ENCODE measurements at places on chromosomes 2 and 18. TPM values are rescaled to one million over a fixed set of nuclear protein-coding genes. Genes with fewer than 3 reads are reported as not detected.

DNA sequence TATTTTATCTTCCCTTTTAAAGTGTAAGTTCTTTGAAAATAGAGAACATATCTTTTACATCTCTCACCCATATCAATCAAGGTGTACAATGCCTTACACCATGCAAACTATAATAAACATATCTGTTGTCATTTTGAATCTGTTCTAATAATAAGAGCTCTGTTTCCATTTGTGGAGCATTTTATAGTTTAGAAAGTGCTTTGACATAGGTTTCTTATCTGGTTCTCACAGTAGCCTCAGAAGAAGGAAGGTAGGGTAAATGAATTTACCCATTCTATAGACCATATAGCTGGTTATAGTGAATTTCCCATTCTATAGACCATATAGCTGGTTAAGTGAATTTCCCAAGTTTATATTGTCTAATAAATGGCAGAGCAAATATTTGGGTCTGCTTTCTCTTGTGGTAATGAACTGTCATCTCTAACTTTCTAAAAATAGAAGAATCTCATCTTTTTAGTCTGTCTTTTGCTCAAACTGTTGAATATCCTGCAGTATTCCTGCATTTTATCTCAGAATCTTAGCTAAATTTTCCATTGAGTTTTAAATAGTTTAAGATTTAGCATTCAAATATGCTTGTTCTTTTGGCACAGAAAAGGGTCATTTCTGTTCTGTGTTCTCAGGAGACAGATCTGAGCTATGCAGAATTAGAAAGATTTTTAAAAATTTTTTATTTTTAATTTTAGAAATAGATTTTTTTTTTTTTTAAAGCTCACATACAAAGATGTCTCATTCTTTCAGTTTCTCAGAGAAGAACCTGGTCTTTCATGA, 80.7 kb upstream of the STON1 start:
- DNase-seq = no peak

DNA sequence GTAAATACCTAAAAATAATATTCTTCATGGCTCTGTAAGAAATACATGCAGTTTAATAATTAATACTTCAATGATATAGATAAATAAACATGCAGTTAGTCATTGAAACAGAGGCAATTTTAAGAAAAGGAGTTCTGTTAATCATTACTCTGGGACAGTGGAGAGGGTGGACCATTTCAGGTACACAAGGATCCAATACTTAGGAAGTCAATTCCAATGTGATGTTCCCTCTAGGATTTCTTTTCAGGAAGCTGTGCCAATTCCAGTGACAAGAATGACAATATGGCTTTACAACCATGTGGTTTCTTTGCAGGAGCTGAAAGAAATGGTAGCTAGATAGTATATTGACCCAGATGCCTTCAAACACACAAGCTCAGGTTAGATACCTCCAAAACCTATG, 175.8 kb upstream of the NETO1 start:
- no peak for DNase-seq

GRCh38 chr2:197191177-197191939, 119.2 kb downstream of the ANKRD44 start:
- DNase-seq = peak; percentile 83

- DNase-seq = no peak
Measured at GRCh38 chr2:239979243-239980023, 45.7 kb downstream of the NDUFA10 start.

DNA sequence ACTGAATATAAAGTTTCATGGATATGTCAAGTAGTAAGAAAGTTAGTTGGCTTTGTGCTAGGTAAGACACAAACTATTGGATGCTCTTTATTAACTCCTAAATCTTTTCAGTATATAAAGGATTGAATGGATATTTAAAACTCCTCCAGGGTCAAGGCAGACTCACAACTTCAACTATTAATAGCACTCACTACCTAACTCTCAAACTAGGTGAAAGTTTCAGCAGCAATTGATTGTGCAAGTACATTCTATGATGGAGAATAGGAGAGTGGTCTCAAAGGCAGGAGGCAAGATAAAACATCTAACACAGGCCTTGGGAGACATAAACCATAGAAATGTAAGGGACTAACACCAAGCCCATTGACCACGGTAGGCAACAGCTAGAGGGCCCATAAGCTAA, 328.9 kb upstream of the CHAC2 start:
- no peak for DNase-seq

- DNase-seq = no peak
Measured at GRCh38 chr2:159922563-159922962, 124.6 kb upstream of the CD302 start.

DNA sequence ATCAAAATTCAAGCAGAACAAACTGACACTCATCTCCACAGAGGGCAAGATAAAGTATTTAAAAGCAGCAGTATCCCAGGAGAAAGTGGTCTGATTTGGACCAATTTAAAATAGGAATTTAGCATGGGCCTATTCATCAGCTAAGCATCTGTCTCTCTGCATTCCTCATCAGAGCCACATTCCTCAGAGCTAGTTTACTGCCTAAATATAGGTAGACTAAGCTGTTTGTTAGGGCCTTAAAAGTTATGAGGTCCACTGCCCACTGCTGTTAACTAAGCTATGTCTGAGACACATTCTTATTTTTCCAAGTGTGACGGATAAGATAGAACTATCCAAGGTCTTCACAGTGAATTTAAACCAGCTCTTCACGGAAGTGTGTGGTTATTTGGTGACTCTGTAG, 17.6 kb downstream of the NEB start:
- DNase-seq = no peak

DNA sequence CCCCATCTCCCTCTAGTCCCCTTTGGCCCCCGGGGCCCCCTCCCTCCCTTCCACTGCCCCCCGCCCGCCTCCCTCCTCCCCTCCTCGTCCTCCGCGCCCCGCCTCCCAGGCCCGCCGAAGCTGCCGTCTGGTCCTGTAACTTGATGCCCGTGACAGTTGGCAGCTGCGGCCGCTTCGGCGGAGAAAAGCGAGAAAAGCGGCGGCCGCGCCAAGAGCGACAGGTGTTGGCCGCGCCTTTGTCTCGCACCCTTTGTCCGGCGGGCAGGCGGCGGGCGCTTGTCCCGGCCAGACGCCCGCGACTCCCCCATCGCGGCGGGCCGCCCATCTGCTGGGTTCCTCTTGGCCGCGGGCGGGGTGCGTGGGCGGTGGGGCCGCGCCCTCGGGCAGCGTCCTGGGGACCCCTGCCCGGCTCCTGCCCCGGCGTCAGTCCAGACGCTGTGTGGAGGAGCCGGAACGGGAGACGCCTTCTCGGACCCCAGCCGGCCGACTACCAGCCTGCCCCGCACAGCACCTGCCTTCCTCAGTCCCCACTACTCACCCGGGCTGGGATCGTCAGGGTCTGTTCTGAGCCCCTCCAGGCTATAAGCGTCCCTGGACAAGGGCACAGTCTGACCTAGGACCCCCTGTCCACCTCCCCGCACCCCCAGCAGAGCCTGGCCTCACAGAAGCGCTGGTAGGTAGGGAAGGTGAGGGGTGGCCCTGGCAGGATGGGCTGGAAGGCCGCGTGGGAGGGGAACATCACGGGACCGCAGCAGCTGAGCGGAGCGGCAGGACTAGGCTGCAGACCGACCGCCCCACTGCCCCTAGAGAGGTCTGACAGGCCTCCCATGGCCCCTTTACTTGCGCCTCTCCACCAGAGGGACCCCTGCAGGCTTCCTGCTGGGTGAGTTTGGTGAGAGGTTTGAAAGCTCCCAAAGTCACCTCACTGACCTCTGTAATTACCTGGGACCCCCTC, 1.2 kb upstream of the HES6 start:
- DNase-seq = no peak

DNA sequence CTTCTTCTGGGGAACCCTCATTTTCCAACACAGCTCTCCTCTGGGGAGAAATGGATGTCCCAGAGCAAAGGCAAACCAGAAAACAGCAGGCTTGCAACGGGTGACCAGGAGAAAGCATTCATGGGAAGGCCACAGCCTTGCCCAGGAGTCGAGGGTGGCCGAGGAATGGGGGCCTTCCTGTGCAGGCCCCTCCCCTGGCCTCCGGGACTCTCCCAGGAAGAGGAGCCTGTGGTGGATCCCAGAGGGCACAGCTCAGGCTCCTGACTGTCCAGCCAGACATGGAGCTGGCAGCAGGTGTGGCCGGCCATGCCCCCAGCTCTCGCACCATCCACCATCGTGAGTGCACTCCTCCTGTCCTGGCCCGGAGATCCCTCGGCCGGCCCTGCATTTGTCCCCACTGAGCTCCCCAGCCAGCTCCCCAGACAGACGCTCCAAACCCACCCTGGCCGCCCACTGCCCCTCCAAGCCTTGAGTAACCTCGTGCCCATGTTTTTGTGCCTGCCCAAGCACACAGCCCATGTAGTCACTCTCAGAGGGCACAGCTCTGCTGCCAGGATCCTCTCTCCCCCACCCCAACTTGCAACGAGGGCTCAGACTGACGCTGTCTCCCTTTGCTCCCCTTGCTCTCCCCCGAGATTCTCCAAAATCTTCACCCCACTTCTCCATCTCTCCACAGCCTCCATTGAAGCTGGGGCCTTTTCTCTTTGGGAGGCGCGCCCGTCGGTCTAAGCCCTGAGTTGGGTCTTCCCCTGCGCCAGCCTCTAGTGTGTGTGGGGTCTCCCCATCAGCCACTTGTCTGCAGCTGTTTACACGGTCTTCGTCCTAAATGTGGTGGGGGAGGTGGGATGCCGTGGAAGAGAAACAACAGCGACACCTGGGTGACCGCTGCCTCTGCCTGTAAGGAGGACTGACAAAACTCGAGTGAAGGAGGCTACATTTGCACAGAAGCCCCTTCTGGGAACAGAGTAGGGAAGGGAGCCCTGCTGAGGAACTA, 9.8 kb downstream of the PRLH start:
- DNase-seq = no peak

Gene CAPN14
- total RNA-seq = 0.20 TPM

- DNase-seq = no peak
Measured at GRCh38 chr2:230779126-230779525, 66.5 kb downstream of the CAB39 start.
